ENCODE measurements at places on chromosomes 13 and 19.

GRCh38 chr19:49157445-49158224, at the start of gene TRPM4:
TSS of gene TRPM4 (plus strand) at chr19:49157792. CDS start at chr19:49157867, 75 bp downstream.
- DNase-seq = peak; percentile 71

- peak; percentile 30 for DNase-seq
These were observed 857 bp downstream of the IER2 start for GRCh38 chr19:13150931-13151604.

- no peak for DNase-seq
These were observed 13.0 kb upstream of the PROZ start for GRCh38 chr13:113145496-113145895.

- no peak for DNase-seq
These were observed 110.5 kb downstream of the COG6 start for GRCh38 chr13:39765801-39766463.

DNA sequence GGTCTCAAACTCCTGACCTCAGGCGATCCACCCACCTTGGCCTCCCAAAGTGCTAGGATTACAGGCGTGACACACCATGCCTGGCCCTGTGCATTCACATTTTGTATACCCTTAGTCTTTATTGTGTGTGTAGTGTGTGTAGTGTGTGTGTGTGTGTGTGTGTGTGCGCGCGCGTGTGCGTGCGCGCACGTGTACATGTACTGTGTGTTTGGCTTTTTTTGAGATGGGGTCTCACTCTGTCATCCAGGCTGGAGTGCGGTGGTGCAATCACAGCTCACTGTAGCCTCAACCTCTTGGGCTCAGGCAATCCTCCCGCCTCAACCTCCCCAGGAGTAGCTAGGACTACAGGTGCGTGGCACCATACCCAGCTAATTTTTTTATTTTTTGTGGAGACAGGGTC, 22.1 kb downstream of the ITM2B start:
- no peak for DNase-seq

GRCh38 chr13:25059958-25060357, 36.0 kb upstream of the PABPC3 start:
- peak; percentile 9 for DNase-seq

DNA sequence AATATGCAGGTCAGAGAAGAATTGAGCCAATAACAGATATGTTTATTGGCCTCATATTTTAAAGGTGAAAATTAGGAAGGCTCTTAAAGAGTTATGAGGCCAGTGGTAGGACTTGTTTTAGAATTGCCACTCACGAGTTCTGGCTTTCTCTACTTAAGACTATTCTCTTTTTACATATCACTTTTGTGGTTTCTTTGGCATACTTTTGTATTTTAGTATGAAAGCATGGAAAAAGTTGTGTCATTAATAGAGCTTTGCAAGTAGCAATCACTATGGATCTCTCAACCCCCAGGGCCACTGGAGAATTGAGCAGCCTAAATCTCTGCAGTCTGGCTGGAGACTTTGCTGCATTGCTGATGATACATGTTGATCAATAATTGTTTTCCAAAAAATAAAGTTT, 64.6 kb upstream of the SOX21 start:
- no peak for DNase-seq

DNA sequence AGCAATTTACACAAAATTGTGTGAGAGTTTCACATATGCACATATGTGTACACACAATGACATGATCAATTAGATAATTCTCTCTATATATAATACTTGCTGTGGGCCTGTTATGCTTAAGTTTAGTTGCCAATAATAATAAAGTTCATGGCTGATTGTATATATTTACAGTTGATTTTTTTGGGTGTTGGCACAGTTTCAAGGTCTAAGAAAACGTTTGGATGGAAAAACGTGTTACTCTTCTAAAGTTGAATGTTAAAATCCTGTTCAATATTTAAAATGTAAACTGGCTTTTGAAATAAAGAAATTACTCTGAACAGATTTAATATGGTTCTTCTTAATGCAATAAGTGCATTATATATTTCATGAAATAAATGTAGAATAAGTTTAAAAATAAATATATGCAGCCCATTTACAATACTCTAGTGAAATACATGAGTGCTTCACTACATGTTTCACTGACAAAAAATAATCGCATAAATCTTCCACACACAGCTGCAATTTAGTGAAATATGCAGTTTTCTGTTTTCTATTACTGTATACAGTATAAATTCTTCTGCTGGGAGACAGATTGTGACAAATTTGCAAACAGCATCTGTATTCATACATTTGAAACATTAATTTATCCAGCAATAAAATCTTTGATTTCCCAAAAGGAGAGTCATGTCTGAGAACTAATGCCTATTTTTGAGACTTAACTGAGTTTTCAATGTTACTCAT, 586.9 kb upstream of the KLHL1 start:
- DNase-seq = no peak

- DNase-seq = no peak
These were observed 34.0 kb downstream of the DPF1 start for GRCh38 chr19:38190061-38190460.
